ENCODE measurements at places on chromosomes 6 and 20. TPM values are rescaled to one million over a fixed set of nuclear protein-coding genes. Genes with fewer than 3 reads are reported as not detected.

DNA sequence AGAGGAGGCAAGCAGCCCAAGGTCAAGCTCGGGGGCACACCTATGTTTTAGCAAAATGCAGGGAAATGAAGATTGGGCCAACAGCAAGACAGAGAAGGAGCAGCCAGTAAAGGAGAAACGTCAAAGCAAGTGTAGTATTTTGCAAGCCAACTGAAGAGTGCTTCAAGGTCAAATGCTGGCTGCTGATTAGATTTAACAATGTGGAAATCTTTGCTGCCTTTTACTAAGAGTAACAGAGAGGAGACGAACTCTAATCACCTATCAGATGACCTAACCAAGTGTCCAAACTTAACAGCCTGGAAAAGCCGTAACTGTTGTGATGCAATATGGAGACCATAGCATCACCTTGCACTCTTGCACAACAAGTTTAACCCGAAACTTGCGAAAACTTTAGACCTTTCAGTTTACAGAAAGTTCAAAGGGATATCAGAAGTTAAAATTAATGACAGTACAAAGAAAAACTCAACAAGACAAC, 30.4 kb downstream of the AKIRIN2 start:
- DNase-seq = no peak

GRCh38 chr6:169042061-169042460, 211.6 kb downstream of the THBS2 start:
- no peak for DNase-seq

DNA sequence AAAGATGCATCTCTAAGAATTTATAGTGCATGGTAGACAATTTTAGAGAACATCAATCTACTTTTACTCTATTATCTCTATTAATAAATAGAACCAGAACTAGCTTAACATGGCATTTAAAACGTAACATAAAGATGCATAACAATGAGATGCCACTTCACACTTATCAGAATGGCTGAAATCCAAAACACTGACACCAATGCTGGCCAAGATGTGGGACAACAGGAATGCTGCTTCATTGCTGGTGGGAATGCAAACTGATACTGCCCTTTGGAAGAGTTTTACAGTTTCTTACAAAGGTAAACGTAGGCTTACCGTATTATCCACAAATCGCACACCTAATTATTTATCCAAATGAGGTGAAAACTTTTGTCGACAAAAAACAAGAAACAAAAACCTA, 95.2 kb downstream of the SESN1 start:
- DNase-seq = no peak

GRCh38 chr20:33600981-33601380, 61.1 kb upstream of the C20orf144 start:
- DNase-seq = no peak

The TUBB1 gene
- total RNA-seq = 0.36 TPM

DNA sequence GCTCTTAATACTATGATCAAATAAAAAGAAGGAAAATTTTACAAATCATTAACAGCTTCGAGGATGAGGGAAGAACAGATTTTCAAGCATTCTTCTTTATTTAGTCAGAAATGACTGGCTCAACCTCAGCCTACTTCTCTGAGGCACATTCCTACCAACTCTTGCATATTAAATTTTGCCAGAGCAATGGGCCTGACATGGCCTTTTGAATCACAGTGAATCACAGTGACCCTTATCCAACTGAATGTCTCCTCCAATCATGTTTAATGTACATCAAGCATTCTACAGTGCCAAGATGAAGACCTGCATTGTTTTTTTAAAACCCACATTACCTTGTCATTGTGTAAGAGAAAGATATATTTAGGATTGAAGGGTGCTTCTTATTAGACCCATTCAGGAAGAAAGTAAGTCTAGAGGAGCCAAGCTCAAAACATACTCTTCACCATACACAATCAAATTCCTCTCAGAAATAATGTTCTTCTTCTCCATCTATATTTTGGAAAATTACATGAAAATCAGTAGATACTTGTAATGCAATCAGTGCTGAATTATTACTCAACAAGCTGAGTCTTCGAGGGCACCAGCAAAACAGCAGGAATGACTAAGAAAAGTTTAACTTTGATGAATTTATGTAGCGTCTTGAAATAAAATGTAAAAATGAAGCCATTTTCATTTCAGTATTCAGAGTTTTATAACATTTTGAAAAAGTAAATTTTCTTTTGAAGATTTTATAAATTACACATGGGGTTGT, 44.1 kb upstream of the MOXD1 start:
- peak; percentile 76 for DNase-seq

DNA sequence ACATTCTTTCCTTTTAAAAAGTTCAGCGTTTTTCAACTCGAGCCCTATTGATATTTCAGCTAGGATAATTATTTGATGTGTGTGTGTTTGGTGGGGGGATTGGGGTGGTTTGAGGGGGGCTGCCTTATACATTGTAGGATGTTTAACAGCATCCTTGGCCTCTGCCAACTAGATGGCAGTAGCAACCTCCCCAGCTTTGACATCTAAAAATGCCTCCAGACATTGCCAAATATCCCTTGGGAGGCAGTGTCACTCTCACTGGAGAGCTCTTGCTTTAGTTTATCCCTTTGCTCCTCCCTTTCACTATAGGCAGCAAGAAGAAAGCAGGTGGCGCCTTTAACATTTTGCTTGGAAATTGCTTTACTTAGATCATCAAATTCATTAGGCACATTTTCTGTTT, 14.6 kb upstream of the TP53TG5 start:
- no peak for DNase-seq

GRCh38 chr6:3669916-3670315, 81.6 kb downstream of the PXDC1 start:
- no peak for DNase-seq

- no peak for DNase-seq
Measured at GRCh38 chr6:128271527-128271926, 248.9 kb downstream of the PTPRK start.

The PRL gene
- not detected for total RNA-seq

All from A172 (cell line).